ENCODE measurements at places on chromosomes 1 and 21. TPM values are rescaled to one million over a fixed set of nuclear protein-coding genes. Genes with fewer than 3 reads are reported as not detected.

Gene OR2G6
- 4.3 TPM for total RNA-seq

Gene CYP4A22
- total RNA-seq, result not detected

Gene CFAP107
- total RNA-seq, result not detected

Gene PTCH2
- total RNA-seq, result not detected

Gene GPR37L1
- total RNA-seq, result under 0.01 TPM

Gene PAQR6
- total RNA-seq, result 1.6 TPM

Data from placental epithelial cell (primary cell).